Esophagus mucosa (tissue), 1 donor: ENCODE measurements at places on chromosomes 7 and 10.

DNA sequence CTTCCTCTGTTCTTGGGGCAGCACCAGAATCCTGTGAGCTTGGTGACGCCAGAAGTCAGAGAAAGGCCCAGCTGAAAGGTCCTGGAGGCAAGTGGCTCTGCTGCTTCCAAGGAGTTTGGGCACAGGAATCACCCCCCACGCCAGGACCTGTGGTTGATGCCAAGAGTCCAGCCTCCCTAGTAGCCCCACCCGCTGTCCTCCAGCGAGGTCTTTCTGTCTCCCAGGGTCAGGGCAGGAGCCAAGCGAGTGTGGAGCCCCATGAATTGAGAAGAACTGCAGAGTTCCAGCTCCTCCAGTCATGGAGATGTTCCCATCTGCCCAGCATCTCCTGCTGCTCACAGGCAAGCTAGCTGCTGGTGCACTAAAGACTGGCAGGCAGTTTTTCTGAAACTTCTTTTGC lies 631.7 kb upstream of the MGMT start:
- ATAC-seq = no peak

DNA sequence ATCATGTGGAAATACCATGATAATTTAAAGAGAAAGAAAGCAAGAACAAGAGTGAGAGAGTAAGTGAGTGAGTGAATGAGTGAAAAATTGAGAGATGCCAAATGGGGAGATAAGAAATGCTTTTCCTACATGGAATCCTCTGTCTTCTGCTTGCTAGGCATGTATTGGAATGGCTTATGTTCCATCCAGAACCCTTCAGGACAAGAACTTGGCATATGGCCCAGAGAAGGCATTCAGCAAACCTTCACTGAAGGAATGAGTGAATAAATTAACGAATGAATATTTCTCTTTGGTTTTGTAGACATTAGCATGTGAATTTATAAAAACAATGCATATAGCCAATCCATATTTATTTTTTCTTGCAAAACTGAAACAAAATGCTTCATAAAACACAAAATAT lies 162.2 kb downstream of the LRRTM3 start:
- no peak for ATAC-seq

- ATAC-seq = no peak
These were observed 50.4 kb downstream of the RBM33 start for GRCh38 chr7:155694851-155695250.

DNA sequence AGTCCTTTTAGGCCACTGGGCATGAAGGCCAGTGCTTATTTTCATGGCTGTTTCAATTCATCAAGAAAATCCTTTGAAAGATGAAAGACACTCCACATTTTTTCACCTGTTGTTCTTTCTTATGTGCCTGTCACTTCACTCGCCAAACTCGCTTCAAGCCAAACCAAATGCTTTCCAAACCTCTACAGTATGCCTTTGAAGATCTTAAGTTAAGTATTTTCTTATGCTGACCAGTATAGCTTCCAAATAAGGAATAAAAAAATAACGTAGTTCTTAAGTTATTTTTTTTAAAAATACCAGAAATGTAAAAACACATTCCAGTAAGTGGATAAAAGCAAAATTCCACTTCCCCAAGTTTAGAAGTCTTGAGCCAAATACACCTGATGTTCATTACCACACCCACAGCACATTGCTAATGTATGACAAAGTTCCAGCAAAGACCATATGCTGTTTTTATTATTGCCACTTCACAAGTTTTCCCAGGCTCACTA lies 186.1 kb downstream of the MTERF1 start:
- ATAC-seq = no peak

DNA sequence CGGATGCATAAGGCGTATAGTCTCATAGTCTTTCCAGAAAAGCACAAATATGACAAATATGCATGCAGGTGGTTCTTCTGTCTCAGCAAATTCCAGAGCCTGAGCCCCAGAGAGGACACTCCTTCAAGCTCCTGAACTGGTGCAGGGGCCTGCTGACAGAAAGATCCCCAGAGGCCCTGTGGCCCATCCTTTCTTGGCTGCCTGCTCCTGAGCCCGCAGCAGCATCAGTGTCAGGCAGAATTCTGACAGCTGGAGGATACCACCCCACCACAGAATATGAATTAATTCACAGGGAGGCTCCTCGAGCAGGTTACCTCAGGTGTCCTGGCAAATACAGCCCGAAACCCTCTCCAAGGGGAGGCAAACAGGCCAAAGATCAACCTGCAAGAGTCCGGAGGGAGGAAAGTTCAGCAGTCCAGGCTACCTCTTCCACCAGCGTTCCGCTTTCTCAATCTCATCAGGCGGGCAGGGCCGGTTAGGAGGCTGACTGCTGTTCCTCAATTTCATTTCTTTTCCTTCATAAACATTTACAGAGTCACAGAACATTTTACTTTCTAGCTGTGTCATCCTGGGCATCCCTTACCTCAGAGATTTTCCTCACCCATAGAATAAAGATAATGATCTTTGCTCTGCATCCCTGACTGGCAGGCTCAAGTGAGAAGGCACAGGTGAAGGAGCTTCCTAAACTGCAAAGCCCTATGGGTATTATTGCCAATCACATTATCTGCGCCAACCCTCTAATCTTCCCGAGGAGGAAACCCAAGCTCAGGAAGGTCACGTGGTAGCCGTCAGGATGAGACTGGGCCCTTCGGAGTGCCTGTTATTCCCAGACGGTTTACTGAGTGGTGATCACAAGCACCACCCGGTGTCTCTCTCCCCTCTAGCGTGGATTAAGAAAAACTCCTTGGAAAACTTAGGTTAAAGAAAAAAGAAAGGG lies 1.4 kb downstream of the DNAJB12 start:
- no peak for ATAC-seq

GRCh38 chr10:29734962-29735627 lies 100.3 kb upstream of the SVIL start:
- ATAC-seq = peak; percentile 55

GRCh38 chr7:86745013-86745745 lies 101.5 kb downstream of the GRM3 start:
- no peak for ATAC-seq

- ATAC-seq = no peak
These were observed 16.2 kb downstream of the CEP55 start for GRCh38 chr10:93512565-93512964.

DNA sequence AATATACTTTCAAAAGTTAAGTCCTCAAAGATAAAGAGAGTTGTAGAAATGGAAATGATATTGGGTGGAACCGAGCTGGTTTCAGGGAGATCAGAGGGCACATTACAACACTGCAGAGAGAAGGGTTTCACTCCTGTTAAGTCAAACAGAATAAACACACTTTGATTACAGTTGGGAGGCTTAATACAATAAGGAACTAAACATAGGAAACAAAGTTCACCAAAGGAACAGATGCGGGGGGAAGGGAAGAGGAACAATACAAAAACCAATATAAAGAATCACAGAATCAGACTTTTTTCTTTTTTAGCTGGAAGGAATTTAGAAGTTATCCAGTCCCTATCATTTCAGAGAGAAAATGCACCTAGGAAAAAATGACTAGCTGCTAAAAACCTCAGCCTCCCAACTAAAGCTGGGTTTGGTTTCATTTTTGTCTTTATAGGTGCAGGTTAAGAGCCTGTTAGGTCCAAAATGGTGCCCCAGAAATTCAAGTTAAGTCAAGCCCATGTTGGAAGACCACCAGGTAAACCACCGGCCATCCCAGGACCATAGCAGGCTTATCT lies 81.9 kb downstream of the DNMBP start:
- no peak for ATAC-seq

DNA sequence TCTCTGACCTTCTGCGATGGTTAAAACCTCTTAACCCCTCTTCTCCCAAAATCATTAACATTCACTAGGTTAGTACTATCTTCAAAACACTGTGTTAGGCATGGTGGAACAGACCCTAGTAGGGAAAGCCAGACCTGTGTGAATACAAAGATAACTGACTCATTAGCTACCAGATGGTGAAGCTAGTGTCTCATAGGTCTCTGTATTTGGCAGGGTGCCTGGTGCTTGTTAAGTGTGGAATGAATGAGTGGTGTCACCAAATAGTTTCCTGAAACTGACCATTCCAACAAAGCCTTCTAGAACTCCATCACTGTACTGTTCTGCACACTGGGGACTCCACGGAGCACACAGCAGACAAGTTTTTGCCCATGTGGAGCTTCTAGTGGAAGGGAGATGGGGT lies 27.7 kb upstream of the TM9SF3 start:
- peak; percentile 50 for ATAC-seq

- ATAC-seq = no peak
These were observed 2.5 kb downstream of the SEC24C start for GRCh38 chr10:73746721-73747120.

- no peak for ATAC-seq
These were observed 43.7 kb upstream of the FAM180A start for GRCh38 chr7:135792363-135792668.

- no peak for ATAC-seq
These were observed 4.2 kb downstream of the PURB start for GRCh38 chr7:44881066-44881600.

DNA sequence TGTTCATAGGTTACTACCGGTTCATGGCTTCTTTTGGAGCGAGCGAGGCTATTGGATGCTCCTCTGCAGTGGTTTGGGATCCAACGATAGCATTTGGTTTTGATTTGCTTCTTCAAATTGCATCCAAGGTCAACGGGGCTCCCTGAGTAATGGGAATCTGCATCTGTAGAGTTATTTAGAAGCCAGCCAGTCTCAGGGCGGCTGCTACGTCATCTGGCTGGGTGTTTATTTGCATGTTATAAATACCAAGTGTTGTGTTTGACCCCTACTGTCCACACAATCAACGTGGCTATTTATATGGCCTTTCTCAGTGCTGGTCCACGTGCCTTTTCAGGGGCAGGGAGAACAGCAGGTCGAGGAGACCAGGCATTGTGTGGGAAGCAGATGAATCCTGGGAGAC lies 137.7 kb downstream of the PRPF18 start:
- no peak for ATAC-seq

DNA sequence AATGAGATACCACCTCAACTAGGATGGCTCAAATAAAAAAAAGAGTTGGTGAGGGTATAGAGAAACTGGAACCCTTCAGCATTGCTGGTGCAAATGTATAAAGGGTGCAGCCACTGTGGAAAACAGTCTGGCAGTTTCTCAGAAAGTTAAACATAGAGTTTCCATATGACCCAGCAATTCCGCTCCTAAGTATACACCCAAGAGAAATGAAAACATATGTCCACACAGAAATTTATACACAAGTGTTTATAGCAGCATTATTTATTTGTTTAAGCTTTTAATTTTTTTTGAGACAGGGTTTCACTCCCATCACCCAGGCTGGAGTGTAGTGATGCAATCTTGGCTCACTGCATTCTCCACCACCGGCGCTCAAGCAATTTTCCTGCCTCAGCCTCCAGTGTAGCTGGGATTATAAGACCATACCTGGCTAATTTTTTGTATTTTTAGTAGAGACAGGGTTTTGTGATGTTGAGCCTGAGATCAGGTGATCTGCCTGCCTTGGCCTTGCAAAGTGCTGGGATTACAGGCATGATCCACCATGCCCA lies 118.2 kb upstream of the KIF5B start:
- ATAC-seq = no peak

DNA sequence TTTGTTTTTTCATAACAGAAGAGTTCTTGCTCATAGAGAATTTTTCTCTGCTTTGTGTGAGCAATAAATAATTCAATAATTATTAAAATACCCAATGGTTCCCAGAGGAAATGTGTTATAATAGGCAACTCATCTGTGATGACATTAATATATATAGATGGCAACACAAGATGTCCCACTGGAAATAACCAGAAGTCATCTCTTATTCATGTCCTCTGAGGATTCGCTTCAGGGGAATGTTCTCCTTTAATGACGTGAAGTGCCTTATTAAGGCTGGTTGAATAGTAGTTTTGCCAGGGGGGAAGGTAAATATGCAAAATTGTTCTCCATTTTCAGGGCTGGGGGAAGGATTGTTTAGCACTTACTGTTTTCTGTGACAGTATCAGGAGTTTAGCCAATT lies 3.1 kb downstream of the SLC39A12 start:
- no peak for ATAC-seq

DNA sequence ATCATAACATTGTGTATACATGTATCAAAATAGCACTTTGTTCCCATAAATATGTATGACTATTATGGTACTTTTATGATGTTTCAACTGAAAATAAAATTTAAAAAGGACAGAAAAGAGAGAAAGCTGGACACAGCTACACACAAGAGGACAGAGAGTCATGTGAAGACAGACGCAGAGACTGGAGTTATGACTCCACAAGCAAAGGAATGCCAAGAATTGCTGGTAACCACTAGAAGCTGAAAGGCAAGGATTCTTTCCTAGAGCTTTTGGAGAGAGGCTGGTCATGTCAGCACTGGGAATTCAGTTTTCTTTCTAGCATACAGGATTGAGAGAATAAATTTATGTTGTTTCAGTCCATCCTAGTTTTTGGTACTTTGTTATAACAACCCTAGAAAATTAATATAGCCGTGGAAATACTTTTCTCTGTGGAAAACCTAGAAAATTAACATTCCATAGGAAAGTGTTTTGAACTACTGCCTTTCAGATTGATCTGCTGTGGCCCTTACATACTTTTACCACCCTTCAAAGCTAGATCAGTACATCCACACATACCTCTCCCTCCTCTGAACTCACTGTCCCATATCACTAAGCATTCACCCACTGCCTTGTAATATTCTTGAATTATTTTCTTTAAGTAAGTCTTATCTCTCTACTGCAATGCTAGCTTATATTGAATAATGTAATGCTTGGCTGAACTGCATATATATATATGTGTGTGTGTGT lies 575.3 kb downstream of the IPMK start:
- ATAC-seq = no peak

DNA sequence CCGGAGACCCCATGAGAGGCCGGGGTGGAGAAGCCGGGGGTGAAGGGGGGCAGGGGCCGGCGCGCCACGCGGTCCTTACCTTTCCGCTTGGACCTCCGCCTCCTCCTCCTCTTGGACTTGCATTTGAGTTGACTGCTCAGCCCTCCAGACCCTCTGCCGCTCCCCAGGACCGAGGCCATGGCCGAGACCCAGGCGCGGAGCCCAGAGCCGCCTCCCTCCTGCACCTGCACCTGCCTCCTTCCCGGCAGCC lies 428 bp downstream of the ADARB2 start:
- ATAC-seq = no peak

GRCh38 chr7:28155964-28156363 lies 24.6 kb downstream of the JAZF1 start:
- ATAC-seq = no peak

DNA sequence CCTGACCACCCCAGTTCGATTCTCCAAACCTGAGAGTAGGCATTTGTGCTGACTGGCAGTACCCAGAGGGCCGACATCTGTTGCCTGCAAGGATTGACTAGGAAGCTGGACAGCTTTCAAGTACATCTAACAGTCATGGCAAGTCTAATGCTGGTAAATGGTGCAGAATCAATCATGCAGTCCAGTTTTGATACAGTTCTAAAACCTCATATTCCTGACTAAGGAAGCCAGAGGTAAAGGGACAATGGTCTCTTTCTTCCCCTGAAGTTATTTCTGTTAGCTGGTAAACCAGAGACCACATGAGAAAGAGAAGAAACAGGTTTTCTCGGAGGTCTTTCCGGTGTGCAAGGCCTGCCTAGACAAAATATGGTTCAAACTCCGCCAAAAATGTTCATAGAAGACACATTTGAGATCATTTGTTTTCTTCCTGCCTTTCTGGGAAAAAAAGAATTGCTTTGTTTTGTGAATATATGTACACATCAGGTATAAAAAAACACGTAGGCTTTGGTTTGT lies 97.1 kb downstream of the WDR37 start:
- ATAC-seq = no peak
